ENCODE measurements at places on chromosomes 6 and 20.

GRCh38 chr6:137949686-137950390, 82.8 kb downstream of the TNFAIP3 start:
- no peak for DNase-seq

- DNase-seq, result no peak
Observed at GRCh38 chr20:46284040-46284427, 24.3 kb downstream of the CDH22 start.

DNA sequence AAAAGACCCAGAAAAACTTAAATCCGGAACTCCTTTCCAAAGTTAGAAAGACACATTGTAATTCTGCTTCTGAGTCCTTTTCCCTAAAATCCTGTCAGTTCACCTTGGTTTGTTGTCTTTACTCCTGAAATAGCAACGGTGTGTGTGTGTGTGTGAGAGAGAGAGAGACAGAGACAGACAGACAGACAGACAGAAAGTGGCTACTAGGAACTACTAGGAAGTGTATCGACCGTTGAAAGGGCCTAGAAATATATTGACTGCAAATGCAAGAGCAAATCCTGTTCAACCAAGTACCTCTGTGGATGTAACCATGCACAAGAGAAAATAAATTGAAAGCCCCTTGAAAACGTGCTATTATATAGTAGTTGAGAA, 100.0 kb upstream of the MLIP start:
- DNase-seq, result no peak

- no peak for DNase-seq
Observed at GRCh38 chr20:23877524-23877923, 2.0 kb downstream of the CST5 start.

DNA sequence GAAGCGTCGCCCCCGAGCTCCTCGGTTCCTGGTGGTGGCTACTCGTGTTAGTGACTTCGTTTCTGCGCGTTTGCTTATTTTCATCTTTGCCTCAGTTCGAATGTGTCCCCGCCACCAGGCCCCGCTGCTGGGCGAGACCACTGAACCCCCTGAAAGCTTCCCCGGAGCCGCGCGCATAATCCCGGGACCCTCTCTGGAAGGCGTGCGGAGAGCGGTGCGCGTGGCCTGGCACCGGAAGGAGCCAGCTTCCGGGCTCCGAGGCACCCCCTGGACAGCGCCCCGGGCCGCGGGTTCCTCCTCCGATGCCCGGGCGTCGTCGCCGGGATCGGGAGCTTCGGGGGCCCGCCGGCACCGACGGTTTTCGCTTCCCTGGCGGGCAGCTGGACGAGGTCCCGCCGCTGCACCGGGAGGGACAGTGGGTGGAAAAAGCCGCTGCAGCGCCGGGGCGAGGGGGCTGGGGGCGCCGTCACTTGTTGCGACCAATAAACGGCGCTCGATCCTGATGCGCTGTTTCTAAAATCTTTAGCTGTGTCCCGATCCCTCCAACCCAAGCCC, 643 bp upstream of the SLC35D3 start:
- peak; percentile 12 for DNase-seq

- DNase-seq, result no peak
Observed at GRCh38 chr6:147648916-147649315, 140.4 kb downstream of the SAMD5 start.
